Anterior cingulate cortex (tissue), 58 donors: ENCODE measurements at places on chromosomes 12 and 14.

GRCh38 chr12:89179983-89180382 lies 172.3 kb downstream of the DUSP6 start:
- no peak for DNase-seq

- no peak for DNase-seq
These were observed 84.7 kb upstream of the FLRT2 start for GRCh38 chr14:85445151-85445795.

DNA sequence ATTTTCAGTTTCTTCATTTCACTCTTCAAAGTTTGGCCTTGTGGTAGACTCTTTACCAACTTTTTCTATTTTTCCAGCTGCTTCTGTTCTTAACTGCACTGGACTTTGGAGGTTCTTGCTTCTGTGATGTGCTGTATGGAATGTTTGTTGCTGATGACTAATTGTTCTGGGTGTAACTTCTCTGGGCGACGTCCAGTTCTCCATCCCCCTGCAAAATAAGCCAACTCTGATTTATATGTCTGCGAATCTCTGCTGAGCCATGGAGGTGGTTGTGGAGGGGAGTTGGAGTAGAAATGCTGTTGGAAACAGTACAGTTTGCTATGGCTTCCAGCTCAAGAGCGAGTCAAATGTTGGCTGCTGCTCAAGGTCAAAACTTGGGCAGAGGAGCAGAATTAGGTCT lies 113.9 kb upstream of the DYRK2 start:
- DNase-seq = no peak

- no peak for DNase-seq
These were observed 93.4 kb downstream of the SLC41A2 start for GRCh38 chr12:104864668-104865067.

DNA sequence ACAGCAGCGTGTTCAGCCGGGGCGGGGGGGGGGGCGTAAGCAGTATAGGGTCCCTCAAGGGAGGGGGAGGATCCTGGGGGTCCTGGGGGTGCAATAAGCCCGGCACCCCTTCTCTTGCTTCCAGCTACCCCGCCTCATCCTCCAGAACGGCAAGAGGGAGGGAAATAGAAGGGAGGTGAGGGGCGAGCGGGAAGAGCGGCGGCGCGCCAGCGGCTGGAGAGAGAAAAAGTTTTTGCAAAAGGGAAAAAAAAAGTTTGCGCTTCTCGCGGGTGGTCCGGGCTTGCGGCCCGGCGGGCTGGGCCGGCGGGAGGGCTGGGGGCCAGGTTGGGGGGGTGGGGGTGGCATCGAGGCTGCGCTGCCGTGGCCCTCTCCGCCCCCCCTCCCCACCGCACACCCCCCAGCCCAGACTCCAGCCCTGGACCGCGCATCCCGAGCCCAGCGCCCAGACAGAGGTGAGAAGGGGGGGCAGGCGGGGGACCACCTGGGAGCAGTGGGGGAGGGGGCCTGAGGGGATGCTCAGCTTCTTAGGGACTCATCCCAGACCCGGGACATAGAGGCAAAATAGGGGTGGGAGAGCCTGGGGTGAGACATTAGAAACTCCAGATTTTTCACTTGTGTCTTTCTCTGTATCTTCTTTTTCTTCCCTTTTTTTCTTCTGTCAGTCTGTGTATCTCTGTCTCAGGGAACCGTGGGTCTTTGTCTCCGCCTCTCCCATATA lies at the start of gene GLI1:
GLI1 (plus strand) TSS at position 36 of the 718 bp plus-strand sequence. CDS start 3,907 bp downstream, outside the sequence.
- DNase-seq = no peak

DNA sequence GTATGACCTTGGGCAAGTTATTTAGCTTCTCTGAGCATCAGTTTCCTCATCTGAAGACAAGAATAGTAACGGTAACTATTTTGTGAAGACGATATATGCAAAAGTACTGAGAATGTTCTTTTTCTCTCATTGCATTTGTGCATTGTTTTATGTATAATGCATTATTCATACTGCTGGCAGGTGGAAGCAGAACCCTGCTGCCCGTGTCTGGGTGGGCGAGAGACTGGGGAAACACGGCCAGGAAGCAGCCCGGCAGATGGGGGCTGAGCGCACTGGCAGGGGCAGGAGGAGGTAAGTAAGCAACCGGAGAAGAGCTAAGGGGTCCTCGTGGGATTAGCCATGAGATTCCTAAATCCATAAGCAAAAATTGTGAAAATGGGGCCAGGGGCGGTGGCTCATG lies 115.8 kb upstream of the MED13L start:
- no peak for DNase-seq

DNA sequence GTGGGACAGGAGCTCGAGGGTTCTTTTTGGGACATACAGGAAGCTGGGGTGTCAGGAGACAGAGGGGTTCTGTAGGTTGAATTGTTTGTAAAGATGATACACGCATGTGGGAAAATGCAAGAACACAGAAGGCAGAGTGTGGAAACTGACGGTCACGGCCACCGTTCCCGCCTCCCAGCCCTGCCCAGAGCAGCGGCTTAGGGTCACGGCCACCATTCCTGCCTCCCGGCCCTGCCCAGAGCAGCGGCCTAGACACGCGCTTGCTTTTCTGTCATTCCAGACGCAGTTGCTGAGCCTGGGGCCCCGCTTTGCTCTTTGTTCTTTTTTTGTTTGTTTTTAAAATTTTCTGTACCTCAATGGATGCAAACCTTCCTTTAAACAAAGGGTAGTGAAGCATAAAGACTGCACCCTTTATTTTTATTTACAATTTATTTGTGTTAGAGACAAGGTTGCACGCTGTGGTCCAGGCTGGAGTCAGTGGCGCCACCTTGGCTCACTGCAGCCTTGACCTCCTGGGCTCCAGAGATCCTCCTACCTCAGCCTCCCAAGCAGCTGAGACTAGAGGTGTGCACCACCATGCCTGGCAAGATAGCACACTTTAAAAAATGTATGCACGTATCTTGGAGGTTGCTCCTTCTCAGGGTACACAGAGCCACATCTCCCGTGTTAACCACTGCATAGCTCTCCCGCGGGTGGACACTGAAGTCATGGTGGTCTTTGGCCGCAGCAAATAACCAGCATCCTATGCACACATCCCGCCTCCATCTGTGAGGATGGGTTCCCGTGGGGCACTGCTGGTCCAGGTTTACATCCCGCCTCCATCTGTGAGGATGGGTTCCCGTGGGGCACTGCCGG lies 142.3 kb downstream of the ADGRD1 start:
- no peak for DNase-seq

- no peak for DNase-seq
These were observed 56.4 kb upstream of the ATP2A2 start for GRCh38 chr12:110224379-110225304.

- DNase-seq = no peak
These were observed 19.6 kb downstream of the CCDC60 start for GRCh38 chr12:119354172-119354571.

GRCh38 chr12:13210236-13211190 lies 14.0 kb downstream of the EMP1 start:
- DNase-seq = no peak

- DNase-seq = no peak
These were observed 5.8 kb downstream of the KMT5A start for GRCh38 chr12:123389560-123390351.

DNA sequence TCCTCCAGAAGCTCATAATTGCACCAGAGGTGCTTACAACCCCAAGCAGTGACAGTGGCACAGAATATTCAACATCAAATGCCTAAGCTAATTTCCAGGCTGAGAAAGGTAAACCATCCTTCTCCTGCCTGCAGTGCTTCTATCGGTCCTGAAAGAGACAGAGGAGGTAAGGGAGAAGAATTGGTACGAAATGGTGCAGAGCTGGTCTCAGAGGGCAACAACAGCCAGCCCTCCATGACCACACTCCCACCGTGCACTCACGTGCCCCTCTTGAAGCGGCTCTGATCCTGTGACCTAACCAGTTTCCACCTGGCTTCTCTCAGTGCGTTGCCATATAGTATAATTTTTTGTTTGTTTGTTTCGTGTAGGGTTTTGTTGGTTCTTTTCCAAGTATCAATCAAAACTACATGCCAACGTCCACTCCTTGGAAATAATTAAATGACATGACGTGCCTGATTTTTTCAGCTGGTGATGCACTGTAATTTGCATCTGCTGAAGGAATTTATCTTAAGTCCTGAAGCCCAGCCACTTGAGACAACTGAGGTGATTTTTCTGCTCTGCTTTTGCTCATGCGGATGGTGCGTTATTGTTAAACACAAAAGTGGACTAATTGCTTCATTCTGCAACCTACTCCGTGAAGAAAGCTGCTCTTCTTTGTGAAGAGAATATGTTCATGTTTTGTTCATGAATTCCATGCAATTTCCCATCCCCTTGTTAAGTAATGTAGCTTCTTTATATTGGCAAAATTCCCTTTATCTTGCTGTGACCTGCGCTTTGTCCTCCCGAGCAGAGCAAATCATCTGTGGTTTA lies 1.3 kb upstream of the ATP2A2 start:
- DNase-seq = no peak

DNA sequence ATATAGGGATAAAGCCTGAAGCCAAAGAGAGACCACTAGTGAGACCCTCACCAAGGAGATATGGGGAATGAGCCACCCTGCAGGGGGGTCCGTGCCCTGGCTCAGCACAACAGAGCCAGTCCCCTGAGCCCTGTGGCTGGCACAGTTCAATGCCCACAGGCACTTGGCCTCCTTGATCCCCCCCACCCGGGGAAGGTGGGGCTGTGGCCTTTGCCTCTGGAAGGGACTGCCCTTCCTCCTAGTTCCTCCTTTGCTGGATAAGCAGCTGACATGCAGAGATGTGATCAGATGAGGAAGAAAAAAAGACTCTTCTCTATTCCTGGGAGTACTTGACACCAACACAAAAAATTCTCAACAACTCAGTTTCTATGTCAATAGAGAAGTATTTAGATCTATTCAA lies 19.9 kb downstream of the TTC7B start:
- DNase-seq = no peak

- no peak for DNase-seq
These were observed 2.7 kb downstream of the ITGB7 start for GRCh38 chr12:53204351-53204750.

GRCh38 chr12:78888568-78888967 lies 24.0 kb downstream of the SYT1 start:
- no peak for DNase-seq

DNA sequence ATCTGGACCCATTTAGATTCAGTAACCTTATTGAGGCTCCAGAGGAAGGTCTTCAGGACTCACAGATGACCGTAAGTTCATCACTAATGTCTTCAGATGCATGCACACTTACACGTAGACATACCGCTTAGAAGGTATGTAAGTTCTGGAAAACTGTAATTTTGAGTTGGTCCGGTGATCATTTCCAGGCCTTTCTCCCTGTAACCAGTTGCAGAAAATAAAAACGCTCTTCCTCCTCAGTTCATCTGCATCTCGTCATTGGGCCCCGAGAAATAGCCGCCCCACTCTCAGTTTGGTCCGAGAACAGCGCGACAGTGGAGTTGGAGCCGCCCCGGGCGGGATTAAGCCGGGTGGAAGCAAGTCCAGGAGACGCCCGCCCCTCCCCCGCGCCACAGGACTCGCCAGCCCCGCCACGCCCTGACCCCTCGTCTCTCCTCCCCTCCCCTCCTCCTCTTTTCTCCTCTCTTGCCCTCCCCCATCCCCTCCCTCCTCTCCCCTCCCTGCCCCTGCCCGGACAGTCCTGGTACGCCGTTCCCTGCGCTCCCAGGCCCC lies 83.7 kb downstream of the TNFAIP2 start:
- no peak for DNase-seq

DNA sequence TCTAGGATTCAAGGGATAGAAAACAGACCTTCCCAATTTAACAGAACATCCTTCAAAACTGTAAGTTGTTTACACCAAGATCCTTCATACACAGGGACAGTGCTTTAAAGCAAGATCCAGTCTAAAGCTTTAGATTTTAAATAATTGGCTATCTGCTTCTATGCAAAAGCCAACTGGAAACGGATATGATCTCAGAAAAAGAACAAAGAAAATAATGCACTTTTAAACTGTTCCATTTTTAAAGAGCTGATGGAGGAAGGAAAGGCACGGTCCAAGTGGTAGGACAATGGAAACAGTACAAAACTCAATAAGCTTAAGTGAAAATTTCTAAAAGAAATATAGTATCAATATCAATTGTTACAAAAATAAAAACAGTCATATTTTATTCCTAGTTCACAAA lies 27.7 kb downstream of the LRP6 start:
- no peak for DNase-seq

DNA sequence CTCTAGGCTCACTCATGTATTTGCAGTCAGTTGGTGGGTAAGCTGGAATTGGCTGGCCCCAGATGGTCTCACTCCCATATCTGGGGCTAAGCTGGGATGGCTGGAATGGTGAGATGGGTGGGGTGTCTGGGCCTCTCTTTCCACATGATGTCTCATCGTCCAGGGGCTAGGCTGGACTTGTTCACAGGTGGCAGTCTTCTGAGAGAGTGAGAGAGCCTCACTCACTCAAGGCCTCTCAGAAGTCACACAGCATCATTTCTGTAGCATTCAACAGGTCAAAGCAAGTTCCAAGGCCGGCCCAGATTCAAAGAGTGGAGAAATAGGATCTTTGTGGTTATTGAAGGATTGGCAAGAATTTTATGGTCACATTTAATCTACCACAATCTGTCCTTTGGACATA lies 102.7 kb downstream of the UNC79 start:
- no peak for DNase-seq

GRCh38 chr12:70920891-70921290 lies 353 bp upstream of the PTPRR start:
- no peak for DNase-seq

GRCh38 chr12:66623455-66623854 lies 55.4 kb downstream of the GRIP1 start:
- DNase-seq = no peak

DNA sequence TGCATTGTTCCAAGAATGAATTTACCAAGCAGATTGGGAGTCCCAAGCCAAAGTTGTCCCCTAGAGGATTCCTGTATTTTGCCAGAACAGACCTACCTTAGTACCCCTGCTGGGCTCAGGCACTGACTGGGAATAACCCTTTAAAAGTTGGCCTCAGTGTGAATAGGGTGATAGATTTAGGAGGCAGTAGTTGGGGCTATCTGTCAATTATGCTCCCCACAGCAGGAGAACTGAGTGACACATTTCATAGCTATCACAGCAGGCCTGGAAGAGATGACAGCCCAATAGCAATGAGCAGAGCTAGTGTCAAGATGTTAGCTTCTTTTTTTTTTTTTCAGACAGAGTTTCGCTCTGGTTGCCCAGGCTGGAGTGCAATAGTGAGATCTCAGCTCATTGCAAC lies 14.3 kb upstream of the LRP6 start:
- DNase-seq = no peak

DNA sequence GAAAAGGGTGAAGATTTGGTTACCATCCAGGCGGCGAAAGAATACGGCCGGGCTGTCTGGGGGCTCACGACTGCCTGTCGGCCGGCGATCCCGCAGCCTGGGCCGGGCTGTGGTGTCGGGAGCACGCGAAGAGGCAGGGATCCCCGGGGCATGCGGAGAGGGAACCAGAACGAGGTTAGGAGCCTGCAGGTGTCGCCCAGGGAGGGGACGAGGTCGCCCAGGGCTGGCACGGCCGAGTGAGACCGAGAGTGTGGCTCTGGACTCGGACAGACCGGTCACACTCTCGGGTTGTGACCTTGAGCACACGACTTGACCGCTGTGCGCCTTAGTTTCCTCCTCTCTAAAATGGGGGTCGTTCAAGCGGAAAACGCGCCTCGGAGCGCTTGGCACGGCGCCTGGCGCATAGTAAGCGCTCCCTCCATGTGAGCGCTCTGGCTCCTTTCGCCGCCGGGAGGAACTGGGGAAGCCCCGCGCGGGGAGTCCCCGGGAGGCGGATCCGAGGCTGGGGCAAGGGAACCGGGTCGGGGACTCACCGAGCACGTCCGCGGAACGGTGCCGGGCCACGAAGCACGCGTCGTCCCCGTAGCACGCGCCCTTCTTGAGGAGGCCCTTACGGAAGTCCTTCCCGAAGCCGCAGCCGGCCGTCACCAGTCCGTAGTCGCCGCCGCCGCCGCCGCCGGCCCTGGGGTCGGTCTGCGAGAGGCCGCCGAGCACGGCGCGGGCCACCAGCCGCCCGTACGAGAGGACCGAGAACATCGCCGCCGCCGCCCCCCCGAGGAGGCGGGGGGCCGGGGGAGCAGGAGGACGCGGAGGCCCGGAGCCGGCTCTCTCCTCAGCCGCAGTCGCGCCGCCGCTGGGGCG lies 612 bp downstream of the PPTC7 start:
- peak; percentile 62 for DNase-seq
